ENCODE measurements at places on chromosomes 7 and 10.
A peak's percentile ranks its signal among the peaks of the same experiment; 100 is the strongest.

- no peak for DNase-seq
These were observed 50.7 kb downstream of the HSPA12A start for GRCh38 chr10:116691635-116692034.

GRCh38 chr10:22002591-22003176 lies 846 bp downstream of the DNAJC1 start:
- no peak for DNase-seq

DNA sequence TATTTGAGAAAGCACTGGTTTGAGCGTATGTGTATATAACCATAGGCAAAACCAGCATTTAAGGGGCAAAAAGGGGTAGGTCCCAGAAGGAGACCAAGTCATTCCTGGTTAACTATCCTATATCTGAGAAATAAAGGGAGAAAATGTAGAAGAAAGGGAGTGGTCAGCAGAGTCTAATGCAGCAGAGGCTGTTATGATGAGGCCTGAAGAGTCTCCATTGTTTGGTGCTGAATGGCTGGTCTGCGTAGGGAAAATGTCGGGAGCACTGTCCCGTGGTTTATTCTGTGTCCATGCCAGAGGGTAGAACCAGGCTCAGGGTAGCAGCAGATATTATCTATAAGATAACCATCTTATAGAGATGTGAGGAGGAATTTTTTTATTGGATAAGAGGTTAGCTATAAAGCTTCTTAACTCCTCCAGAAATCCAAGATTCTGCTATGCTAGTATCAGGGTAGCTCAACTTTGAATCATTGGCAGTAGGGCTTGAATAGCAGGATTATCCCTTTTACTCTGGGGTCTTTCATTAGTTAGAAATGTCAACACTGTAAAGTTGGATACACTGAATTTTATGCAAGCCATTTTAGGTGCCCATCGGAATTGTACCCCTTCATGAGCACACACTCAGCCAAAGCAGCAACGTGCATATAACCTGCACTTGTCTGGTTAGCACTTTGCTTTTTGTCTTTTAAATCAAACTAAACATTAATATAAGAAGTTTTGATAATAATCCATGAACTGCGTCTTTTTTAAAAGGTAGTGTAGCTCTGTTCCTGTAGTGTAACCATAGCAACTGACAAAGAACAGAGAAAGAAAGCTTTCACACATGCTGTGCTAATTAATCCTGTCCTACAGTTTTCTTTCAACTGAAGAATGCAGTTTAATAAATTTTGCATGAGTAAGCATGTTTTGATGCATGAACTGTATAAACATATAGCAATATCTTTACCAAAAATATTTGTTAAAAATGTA lies 312.0 kb upstream of the FZD1 start:
- no peak for DNase-seq

DNA sequence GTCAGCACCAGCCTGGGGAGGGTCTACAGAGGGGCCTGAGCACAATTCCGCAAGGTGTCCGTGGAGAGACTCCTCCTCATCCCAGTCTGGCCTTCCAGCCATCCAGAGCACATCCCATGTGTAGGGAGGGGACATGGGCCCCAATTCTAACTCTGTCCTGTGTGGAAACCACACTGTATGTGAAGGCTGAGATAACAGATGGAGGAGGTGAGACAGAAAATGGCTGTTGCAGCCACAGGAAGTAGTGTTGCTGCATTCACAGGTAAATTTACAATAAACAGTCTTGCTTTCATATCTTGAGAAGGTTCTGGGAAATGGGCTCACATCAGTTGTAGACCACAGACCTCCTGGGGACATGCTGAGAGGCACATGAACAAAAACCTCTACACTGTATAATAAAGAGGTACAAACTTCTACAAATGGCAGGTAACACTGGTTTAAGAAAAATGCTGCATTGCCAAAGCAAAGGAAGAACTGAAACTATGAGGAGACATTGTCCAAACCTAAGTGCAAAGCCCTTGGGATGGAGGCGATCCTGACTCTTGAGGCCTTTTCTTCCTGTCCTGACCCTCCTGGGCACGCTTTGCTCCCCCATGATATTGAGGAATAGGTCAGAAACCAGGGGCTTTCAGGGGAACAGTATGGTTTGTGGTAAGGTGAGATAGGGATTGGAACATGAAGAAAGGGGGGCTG lies 21.6 kb upstream of the GIMAP2 start:
- no peak for DNase-seq

GRCh38 chr10:938941-939678 lies 7.6 kb upstream of the LARP4B start:
- no peak for DNase-seq

GRCh38 chr10:96287392-96288105 lies 16.2 kb upstream of the BLNK start:
- no peak for DNase-seq

GRCh38 chr10:80186364-80187012 lies 18.8 kb downstream of the ANXA11 start:
- no peak for DNase-seq

- no peak for DNase-seq
These were observed 96.5 kb upstream of the SDK1 start for GRCh38 chr7:3204526-3204925.

GRCh38 chr10:661597-662222 lies 27.8 kb downstream of the DIP2C start:
- no peak for DNase-seq

DNA sequence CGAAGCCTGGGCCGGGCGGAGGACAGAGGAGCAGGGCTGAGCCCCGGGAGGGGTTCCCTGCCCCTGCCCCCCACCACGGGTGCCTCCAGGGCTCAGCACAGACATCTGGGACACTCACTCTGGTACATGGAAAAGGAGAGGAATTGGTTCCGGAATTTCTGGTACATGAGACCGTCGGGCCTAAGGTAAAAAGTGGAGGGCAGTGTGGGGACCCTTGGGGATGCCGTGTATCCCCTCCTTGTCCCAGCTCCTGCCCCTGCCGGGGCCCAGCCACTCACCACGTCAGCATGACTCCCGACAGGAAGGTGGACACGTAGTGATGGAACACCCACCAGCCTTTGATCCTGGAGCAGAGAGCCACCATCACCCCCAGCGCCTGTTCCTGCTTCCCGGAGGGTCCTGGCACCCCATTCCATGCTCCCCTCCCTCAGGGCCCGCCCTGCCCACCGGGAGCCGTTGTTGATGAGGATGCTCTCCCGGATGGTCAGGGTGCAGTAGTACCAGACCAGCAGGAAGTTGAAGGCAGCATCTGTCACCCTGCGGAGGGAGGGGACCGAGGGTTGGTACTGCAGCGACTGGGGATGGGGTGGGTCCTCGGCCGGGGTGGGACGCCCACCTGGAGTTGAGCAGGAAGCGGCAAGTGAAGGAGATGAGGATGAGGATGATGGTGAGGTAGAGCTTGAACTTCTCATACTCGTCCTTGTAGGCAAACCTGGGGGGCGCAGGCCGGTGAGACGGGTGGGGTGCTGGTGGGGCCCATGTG lies 6.4 kb downstream of the TMEM120A start:
- no peak for DNase-seq

DNA sequence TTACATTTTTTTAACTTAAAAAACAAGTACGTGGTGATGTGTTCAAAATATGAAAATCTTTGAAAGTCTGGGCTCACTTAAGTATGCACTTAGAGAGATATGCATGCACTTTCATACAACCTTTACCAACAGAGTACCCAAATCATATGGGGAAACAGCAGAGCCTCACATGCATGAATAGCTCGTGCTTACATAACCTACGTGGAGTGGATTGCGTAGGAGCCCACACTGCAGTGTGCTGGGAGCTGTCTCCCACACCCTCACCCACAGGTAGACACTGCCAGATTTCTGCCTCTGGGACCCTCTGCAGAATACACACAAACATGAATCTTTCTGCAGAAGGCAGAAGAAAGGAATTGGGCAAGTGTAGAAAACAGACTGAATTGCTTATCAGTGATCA lies 581 bp downstream of the CLCN1 start:
- DNase-seq = no peak

DNA sequence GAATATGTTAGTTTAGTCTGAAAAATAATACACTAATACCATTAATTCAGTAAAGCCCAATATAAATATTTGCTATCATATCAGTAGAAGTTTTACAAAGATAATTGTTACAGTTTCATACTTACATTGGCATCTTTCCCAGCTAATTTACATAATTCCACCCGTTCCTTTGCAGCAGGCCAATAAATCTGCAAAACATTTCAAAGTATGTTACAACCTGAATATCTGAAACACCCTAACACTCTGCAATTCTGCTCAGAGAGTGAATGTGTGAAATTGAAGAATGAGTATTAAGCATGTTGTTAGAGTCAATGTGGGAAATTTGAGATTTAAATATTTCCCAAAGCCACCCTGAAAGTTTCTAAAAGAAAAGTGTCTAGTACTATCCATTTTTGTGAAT lies 105.5 kb downstream of the SEMA3D start:
- DNase-seq = no peak

DNA sequence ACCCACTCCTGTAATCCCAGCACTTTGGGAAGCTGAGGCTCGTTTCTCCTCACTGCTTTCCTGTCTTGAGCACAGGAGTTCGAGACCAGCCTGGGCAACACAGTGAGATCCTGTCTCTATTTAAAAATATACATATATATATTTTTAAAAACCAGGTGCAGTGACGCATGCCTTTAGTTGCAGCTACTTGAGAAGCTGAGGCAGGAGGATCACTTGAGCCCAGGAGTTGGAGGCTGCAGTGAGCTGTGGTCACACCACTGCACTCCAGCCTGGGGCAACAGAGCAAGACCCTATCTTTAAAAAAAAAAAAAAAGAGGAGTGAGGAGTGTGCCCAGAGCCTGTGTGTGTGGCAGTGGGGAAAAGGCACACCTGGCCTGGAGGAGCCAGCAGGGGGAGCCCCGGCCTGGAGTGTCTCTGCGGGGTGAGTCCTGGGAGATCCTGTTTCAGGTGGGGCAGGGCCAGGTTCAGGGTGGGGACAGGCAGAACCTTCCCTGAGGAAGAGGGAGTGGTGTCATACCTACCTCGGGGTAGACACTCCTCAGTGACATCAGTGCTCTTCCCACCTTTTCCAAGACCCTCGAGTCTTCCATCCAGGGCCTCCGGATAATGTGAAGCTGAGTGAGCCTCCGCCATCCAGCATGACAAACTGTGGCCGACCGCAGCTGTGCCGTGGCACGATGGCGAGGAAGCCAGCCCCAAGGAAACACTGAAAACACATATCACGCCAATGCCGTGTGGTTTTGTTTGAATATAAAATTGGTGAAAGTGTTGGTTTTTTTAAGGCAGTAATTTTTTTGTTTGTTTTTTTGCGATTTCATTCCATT lies 9.0 kb upstream of the ARPC1B start:
- no peak for DNase-seq

DNA sequence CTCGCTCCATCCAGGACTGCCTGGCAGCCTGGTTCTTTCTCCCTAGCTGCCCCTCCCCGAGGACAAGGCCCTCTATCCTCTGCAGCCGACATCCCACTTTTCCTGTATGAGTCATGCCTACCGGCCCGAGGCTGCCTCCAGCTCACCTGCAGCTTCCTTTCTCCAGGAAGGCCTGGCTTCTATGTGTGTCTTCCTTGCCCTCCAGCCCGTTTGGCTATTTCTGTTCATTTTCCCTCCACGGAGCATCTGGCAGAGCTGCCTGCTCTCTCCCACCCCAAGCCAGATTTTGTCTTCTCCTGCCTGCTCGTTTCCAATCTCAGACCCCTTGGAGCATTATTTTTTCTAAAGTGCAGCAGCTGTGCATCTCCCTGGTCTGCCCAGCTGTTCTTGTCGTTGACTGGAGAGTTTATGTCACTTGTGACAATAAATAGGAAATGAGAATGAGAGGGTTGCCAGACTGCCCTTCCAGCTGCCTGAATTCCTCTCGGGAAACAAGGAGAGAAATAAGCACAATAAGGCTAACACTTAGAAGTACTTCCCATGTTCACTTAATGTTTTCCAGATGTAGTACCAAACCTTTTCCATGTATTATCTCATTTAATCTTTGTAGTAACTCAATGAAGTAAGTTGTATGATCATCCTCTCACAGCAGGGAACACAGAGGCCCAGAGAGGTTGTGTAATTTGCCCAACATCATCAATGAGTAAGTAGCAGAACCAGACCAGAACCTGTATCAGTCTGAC lies 19.7 kb downstream of the UBTD1 start:
- no peak for DNase-seq

- no peak for DNase-seq
These were observed 39.0 kb upstream of the PTPRZ1 start for GRCh38 chr7:121833991-121834390.

DNA sequence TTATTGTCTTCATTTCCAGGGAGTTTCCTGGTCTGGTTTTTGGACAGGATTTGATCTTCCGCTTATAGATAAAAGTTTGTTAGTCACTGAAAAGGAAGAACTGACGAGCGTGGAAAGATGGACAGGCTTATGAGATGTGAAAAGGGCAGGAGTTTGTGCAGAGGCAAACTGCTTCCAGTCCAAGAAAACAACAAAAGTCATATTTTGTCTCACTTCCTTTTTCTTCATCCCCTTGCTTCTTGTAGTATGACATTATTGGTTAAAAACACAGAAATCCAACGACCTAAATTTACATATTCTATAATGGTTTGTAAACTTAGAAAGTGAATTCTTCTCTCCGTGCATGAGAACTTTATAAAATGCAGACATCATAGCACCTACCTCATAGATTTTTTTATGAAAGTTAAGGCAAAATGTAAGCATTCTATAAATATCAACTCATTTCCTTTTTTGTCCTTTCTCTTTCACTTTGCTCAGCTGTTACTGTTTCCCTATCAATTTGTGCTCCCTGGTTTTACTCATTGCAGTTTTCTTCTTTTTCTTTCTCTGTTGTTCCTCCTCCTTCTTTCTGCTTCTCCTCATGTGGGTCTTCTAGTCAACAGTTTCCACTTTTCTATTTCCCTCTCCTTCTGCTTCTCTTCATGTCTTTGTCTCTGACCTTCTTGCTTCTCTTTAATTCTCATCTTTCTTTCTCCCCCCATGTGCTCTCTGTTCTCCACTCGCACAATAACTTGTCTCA lies 370.2 kb downstream of the ARL4A start:
- DNase-seq = no peak

GRCh38 chr10:110494532-110494931 lies 3.2 kb upstream of the DUSP5 start:
- DNase-seq = no peak

- DNase-seq = no peak
These were observed 106.5 kb downstream of the WDR37 start for GRCh38 chr10:1162481-1163203.

GRCh38 chr7:139909379-139910050 lies 80.5 kb downstream of the TBXAS1 start:
- peak; percentile 18 for DNase-seq

GRCh38 chr10:33248638-33249037 lies 85.8 kb downstream of the NRP1 start:
- DNase-seq = no peak

DNA sequence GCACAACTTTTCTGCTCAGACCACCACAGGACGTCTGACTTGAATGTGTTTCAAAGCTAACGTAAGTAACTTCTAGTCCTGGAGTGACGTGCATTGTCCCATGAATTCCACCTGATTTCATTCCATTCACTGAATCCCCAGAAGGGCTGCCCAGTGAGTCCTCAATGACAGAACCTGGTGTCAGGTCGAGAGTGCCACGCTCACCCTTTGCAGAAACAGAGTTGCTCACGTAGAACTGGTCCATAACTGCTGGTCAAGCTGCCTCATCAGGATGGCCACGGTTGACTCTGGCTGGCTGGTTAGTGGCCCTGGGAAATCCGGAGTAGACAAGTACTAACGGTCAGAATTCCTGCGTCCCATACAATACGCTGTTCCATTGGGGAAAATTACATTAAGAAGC lies 50.6 kb upstream of the UBE3C start:
- no peak for DNase-seq
